SW 1271 (cell line): ENCODE measurements at places on chromosomes 5 and 9.
A peak's percentile ranks its signal among the peaks of the same experiment; 100 is the strongest.

- DNase-seq = no peak
These were observed 10.7 kb upstream of the PALM2AKAP2 start for GRCh38 chr9:109769250-109769649.

DNA sequence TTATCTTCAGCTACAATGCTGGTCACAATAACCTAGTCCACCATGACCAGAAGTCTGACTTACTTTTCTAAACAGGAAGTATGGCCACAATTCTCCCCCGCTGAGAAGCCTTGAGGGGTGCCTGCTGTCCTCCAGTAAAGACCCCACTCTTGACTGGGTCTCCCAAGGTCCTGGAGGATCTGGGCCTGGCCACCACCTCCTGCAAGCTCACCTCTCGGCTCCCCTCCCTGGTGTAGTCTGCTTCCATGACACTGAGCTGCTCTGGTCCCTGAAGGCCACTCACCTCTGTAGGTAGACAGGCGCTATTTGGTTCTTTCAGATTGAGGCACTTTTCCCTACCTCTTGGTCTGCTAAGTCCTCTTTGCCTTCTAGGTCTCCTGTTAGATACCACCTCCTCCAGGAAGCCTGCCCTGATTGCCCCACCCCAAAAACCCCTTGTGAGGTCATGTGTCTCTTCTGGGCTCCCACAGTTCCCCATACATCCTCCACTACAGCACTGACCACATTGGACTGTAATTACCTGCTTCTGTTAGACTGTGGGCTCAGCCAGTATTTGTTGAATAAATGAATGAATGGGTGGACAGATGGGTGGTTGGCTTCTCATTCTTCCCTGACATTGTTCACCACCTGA is 62.6 kb upstream of the IER5L start:
- no peak for DNase-seq

- DNase-seq = no peak
These were observed 15.3 kb downstream of the BICD2 start for GRCh38 chr9:92749071-92749933.

DNA sequence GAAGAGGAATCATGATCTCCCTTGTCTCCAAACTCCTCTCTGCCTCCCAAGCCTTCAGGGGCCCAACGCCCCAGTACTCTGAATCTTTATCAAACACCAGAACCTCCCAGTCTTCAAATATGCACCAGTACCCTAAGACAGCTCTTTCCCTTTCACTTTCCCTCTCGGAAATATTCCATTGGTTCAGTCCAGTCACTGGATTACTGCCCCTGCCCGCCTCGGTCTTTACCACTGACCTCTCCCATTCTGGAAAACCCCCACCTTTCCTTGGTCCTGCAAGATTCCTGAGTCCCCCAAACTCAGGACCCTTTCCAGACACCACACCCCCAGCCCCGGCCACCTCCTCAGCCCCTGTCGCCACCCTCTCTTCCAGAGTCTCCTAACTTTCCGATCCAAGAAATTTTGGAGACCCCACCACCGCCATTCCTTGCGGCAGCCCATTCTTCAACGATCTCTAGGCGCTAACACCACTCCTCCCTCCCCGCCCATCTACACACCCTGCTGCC is 674 bp downstream of the C5orf15 start:
- DNase-seq = peak; percentile 44

- no peak for DNase-seq
These were observed 25.9 kb downstream of the GFI1B start for GRCh38 chr9:133004091-133004998.

GRCh38 chr5:174527916-174528540 is 196.4 kb upstream of the MSX2 start:
- DNase-seq = no peak

DNA sequence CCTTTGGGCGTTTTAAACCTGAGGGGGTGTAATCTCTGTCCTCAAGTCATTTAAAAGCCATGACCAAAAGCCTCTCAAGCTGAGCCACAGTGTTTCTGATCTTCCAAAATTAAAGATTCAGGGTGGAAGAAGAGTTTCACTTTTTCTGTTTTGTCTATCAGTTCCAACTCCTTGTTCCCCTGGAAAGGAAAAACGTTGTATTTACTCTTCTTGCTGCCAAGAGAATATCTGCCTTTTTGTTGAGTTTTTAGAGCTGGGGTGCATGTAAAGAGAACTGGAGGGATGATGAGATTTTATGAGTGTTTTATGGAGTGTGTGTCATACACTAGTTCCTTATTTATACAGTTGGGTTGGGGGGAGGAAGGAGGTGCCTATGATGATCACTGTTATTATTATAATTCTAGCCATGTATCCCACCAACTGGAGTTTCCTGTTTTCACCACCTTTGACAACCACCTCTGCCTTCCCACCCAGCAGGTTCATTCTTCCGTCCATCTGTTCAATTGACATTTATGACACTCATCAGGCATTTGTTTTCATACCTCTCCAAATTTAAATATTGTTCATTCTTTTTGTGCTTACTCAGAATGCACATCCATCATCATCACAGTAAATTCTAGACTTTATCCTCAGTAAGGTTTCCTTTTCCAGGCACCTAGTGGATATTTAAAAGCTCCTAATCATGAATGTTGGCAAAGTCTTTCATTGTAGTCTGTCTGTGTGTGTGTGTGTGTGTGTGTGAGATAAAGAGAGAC is 97.9 kb upstream of the MPDZ start:
- no peak for DNase-seq

DNA sequence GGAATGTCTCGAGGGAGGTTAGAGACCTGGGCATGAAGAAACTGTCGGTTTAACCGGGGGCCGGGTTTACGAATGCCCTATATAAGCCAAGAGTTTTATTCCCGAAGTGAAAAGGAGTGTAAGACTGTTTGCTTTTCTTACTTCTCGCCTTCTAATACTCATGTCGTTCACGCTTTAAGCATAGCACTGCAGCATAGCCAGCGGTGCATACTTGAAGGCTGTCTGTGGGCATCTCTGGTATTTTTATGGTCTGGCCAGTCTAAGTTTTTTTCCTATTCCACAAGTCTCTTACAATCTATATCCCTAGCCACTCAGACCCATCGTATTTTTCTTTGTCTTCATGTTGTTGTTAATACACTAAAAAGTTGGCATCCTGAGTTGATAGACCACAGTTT is 1.2 kb downstream of the UHRF2 start:
- no peak for DNase-seq

- no peak for DNase-seq
These were observed 392.0 kb downstream of the TMEM161B start for GRCh38 chr5:87876616-87877015.

- DNase-seq = peak; percentile 67
These were observed 1.7 kb upstream of the NTMT1 start for GRCh38 chr9:129624168-129624759.

DNA sequence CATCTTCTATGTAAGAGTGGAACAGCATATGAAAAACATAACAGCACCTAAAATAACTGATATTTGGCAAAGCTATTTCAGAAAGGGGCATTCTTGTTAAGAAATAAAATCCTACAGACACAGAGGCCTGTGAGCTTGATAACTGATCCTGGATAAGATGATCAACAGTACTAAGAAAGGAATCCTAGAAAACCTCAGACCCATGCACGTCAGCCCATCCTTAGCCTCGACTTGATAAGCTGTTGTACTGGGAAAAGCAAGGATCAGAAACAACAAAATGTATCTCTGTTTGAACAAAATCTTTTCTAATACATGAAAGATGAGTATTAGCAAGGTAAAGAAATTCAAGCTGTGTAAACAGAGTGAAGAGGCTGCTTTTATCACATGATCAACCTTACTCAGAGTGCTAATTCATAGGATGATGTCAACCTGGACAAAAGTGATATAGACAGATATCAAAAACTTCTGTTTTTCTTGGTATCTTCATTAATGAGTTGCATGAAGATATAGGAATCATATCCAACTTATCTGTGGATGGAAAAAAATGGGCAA is 15.2 kb downstream of the LIFR start:
- no peak for DNase-seq

GRCh38 chr9:91824601-91825305 is 125.3 kb downstream of the ROR2 start:
- no peak for DNase-seq

GRCh38 chr5:140338908-140339307 is 7.5 kb downstream of the HBEGF start:
- DNase-seq = no peak

- no peak for DNase-seq
These were observed 7.9 kb downstream of the MTRR start for GRCh38 chr5:7876867-7877266.

DNA sequence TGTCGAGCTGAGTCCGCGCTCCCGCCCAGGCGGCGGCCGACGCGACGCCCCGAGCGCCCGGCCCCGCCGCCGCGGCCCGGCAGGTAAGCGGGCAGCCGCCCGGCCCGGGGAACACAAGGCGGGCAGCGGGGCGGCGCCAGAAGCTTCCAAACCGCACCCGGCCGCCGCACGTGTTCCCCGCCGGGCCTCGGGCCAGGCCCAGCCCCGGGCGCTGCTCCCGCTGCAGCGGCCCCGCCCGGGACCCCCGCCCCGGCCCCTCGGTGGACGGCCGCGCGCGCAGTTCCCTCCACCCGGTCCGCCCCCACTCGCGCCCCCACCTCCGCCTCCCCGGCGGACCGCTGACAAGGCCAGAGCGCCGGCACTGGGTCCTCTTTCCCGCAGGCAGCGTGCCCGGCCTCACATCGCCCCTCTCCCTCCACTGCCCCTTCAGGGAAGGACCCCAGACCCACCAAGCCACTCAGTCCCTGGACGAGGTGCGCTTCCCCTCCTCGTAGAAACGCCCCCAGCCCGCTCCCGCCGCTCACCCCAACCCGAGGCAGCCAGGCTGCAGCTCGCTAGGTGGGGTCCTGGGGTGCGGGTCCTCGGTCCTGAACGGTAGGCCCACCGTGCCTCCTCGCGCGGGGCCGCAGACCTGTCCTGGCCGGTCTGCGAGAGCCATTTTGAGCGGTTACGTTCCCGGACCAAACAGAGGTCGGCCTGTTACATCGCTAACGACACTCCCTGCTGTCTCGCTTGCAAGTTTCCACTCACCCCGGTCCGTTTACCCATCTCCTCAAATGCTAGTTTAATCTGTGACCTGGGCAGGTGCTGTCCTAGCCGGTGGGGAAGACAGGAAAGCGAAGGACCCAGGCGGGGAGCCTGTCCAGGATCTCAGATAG is 475 bp downstream of the WDR5 start:
- no peak for DNase-seq
